ENCODE measurements at places on chromosomes 3 and 15. TPM values are rescaled to one million over a fixed set of nuclear protein-coding genes. Genes with fewer than 3 reads are reported as not detected.

Gene ARPP19
- 198 TPM for total RNA-seq

Gene EIF4E3
- 3.5 TPM for total RNA-seq

Gene GABRR3
- not detected for total RNA-seq

Gene FAM240A
- total RNA-seq: not detected

Gene TLE3
- total RNA-seq: 45.4 TPM

Gene LSAMP
- 16.0 TPM for total RNA-seq

Gene EFCC1
- not detected for total RNA-seq

Gene XCR1
- total RNA-seq: not detected

Gene SCN11A
- 0.20 TPM for total RNA-seq

Gene TOPBP1
- total RNA-seq: 19.5 TPM

Gene CLDN11
- total RNA-seq: 0.70 TPM

Gene TMEM212
- not detected for total RNA-seq

Gene IL5RA
- not detected for total RNA-seq

Gene CLRN1
- not detected for total RNA-seq

Gene PIGZ
- total RNA-seq: 0.54 TPM

Gene CASR
- not detected for total RNA-seq

DNA sequence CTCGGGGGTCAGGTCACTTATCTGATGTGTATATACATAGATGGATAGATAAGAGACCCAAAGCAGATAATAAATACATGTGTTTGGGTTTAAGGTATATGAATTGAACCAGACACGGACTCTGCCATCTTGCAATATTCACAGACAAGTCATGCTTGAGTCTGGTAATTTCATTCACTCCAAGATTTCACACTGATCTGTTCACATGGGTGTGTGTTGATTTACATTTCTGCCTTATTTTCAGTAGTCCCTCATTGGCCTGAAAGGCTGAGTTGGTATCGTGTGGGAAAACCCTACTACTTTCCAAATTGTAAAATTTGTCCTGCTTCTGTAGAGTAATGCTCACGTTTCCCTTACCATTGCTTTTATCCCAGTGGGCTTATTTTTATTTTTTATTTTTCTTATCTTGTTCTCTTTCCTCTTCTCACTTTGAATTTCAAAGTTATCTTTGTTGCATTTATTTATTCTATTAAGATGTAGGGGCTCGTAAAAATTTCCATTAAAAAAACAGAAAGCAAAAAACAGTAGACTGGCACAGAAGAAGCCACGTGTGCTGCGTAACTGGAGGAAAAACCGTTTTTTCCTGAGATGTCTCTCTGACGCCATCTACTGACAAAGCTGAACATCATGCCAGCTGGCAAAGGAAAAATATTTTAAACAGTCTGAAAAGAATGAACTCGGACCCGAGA, 10.8 kb upstream of the MFSD1 start:
- DNase-seq: peak; percentile 74

- DNase-seq: no peak
Measured at GRCh38 chr15:50126072-50126471, 7.0 kb upstream of the ATP8B4 start.

DNA sequence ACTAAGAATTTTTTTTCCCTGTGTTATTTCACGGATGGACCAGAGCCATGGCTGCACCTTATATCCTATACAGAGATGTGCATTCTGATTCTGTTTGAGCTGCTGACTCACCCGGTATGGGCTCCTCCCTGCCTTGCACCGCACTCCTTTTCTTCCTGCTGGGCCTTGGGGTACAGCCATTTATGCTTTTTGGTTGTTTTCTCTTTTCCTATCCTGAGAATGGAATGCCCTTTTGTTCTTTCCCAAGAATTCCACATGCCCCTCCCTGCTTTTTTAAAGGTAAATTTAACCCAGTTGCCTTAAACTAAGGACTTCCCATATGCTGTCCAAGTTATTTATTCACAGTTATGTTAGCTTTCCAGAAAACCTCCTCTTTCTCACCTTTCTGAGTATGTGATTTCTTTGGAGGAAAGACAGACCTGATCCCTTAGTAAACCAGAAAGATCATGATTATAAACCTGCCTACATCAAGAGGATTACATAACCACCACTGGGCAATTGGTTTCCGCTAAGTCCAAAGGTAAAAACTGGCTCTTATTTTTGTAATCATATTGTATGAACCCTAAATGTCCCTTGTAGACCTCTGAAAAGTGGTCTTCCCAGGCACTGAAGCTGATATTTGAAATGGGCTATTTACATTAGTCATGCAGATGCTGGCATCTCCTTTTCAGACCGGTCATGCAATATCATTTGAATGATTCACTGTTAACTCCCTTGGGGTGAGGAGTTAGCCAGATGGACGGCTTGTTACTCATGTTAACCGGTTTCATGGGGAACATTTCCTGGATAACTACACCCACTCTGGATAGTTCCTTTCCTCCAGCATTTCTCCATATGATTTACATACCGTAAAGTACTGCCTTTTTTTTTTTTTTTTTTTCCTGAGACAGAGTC, 45.5 kb downstream of the TMOD3 start:
- peak; percentile 98 for DNase-seq

- peak; percentile 42 for DNase-seq
Measured at GRCh38 chr15:68056097-68056865, 2.2 kb downstream of the PIAS1 start.

DNA sequence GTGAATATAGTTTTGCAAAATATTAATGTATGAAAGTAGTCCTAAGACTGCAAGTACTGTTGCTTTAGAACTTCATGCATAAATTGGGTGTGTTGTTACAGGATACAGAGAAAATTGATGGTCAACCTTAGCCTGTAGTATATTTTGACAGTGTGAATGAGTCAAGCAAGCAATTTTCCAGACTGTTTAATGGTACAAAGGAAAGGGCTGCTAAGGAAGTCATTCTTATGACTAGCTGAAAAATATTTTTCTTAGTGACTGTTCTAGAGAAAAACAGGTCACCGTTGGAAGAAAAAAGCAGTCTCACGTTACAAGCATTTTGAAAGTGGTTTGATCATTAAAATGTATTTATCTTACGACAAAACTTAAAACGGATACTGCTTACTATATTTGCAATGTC, 49.2 kb downstream of the MBNL1 start:
- DNase-seq: peak; percentile 85

- no peak for DNase-seq
Measured at GRCh38 chr3:151275091-151275490, 3.3 kb downstream of the P2RY14 start.

DNA sequence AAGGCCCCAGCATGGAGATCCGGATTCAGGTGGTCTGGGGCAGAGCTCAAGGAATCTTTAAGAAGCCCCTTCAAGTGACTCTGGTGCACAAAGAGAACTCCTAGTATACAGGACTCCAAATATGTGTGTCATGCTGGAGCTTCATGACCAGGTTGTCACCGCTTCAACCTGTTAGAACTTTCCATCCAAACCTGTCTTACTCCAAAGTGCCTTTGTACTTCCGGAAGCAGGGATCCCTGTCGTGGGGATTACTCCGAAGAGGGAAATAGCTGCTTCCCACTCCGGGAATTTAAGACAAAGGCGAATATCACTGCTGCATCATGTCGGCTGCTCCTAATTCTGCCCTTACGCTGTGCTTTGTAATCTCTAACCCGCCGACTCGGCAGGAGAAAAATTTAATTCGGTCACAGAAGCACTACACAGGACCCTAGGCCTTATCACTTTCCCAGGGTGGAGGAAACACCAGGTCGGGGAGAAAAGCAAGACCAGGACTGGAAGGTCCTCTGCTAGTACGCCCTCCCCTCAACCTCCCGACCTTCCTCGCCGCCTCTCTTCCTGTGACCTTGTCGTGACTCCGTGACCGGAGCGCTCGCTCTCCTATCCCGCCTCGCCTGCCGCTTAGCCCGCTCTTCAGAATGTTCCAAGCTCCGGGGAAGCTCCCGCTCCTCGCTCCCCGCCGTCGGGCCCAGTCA, 730 bp downstream of the HIGD1A start:
- peak; percentile 20 for DNase-seq

GRCh38 chr3:189144645-189145044, 27.1 kb upstream of the TPRG1 start:
- DNase-seq: no peak

- no peak for DNase-seq
Measured at GRCh38 chr3:77427528-77427927, 387.6 kb downstream of the ROBO2 start.

- DNase-seq: peak; percentile 64
Measured at GRCh38 chr3:114454551-114455251, 160.9 kb downstream of the TIGIT start.

DNA sequence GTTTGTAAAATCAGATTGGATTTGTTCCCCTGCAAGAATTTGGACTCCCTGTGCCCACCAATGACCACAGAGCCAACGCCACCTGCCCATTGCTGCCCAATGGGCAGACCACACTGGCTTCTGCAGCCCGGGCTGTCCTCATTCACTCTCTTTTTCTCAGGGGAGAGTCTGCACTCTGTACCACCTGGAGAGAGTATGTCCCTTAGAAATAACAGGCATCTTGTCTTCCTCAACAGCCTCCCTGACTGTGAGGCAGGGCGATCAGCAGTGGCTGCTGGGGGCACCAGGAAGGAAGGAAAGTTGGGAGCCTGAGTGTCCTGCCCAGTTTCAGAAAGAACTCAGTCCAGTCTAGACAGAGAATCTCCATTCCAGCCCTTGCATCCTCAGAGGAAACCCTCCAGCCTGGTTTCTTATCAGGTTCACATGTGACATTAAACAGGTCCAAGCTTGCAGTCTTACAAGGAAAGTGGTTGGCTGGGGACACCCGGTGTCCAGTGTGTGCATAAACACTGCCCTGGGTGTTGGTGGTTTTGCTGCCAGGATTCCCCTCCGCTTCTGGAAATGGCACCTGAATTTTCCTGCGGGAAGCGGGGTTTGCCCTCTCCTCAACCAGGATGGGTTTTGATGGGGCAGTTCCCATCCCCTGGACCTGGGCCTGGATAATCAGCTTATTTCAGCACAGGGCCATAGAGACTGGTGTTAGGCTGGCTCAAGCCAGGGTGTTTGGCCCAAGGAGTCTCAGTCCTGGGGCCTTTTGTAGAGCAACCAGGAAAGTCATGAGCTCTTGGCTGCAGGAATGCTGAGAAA, 37.2 kb downstream of the SSUH2 start:
- peak; percentile 68 for DNase-seq

DNA sequence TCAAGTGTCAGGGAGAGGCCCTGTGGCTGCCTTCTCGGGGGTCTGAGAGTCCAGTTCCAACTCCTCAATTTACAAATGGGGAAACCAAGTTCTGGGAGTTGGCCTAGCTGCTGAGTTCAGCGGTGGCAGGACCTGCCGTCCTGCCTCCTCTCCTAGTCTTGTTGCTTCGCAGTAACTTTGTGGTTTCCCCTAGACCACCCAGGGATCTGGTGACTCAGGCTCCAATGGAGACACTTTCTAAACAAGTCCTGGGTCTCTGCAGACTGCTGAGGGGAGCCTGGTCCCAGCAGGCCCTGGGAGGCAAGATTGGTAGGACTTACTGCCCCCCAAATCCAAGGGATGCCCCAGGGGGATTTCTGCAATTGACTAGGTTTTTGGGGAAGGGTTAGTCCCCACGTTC, 83.6 kb downstream of the SMAD6 start:
- peak; percentile 77 for DNase-seq

- no peak for DNase-seq
Measured at GRCh38 chr3:33879540-33879939, 81.1 kb downstream of the PDCD6IP start.

DNA sequence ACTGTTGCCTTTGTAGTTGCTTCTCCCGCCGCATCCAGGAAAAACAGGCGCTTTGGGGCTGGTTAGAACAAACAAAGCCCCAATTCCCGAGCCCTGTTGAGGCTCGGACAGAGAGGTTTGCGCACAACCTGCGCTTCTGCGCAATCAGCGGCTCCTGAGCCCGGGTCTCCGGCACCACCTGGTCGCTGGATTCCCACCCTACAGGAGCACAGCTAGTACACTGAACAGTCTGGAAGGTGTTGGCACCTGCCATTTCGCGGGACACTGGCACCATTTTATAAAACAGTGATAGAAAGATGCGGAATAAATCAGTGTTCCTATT, 13.8 kb downstream of the ZIC4 start:
- no peak for DNase-seq

- DNase-seq: peak; percentile 85
Measured at GRCh38 chr3:52062505-52062904, 6.1 kb upstream of the DUSP7 start.

DNA sequence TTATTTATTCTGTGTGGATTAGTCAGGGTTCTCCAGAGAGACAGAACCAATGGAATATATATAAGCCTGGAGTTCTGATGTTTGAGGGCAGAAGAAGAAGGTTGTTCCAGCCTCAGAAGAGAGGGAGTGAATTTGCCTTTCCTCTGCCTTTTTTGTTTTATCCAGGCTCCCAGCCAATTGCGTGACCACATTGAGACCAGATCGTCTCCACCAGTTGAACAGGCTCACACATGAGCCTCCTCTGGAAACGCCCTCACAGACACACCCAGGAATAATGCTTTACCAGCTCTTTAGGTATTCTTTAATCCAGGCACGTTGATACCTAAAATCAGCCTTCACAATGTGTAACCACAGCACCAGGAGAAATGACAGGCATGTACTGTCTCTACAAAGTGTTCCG, 923.1 kb downstream of the TBL1XR1 start:
- DNase-seq: no peak

- no peak for DNase-seq
Measured at GRCh38 chr3:16667633-16668032, 62.4 kb upstream of the DAZL start.

DNA sequence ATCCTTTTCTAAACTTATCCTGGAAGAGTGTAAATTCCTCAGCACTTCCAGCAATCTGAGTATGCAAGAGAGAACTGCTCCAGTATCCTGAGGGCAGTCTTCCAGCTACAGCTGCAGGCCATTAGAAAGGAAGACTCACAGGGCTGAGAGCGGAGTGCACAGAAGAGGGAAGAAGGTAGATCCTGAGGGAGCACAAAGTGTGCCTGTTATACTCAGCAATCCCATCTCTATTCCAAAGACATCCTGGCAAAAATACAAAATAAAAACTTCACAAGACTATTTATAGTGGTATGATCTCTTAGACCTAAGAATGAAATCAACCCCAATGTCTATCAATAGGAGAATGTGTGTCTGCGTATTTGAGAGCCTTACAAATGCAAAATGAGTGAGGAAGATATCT, 292.0 kb downstream of the ZIC1 start:
- DNase-seq: peak; percentile 23

GRCh38 chr15:90560229-90560776, 30.6 kb downstream of the CRTC3 start:
- DNase-seq: peak; percentile 97

DNA sequence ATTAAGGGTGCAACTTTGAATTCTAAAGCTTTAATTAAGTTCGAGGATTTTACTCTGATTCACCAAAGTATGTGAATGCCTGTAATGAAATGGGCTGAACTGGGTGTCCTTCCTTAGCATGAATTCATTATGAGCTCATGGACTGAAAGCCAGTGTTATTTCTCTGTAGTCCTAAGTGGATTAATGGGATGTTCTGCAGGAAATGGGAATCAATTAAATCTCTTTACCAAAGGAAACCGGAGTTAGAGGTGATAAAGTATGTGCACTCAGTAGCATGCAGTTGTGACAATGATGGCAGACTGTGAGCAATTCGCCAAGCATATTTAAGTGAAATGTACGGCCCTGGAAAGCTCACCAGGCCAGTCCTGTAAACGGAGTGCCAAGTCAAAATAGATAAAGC, 138.7 kb downstream of the CHL1 start:
- no peak for DNase-seq

GRCh38 chr15:38525489-38525888, 39.1 kb downstream of the RASGRP1 start:
- DNase-seq: no peak
